Effector CD8-positive, alpha-beta T cell (primary cell): ENCODE measurements at places on chromosomes 13 and 19.

DNA sequence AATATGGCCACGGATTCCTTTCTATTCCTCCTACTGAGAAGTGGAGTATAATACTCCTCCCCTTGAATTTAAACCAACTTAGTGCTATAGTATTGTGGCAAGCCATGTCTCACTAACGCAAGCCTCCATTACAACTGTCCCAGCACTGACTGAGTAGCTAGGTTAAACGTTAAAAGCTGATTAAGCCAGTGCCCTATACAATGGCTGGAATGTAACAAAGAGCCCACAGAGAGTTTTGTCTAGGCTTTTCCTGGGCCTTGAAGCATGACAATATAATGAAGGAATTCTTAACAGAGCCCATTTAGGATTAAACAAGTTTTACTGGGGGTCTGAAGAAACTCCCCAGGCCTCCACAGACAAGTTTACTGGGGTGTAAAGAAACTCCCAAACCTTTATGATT lies 254.5 kb upstream of the DACH1 start:
- no peak for DNase-seq

GRCh38 chr19:9498183-9498902 lies at the start of gene ZNF560:
ZNF560 (minus strand) TSS chr19:9498616; CDS start chr19:9475313, 23,303 bp downstream.
- no peak for DNase-seq

GRCh38 chr19:10114651-10115391 lies 3.3 kb downstream of the P2RY11 start:
- DNase-seq: no peak

- no peak for DNase-seq
Observed at GRCh38 chr19:658916-659839, 3.8 kb downstream of the RNF126 start.

DNA sequence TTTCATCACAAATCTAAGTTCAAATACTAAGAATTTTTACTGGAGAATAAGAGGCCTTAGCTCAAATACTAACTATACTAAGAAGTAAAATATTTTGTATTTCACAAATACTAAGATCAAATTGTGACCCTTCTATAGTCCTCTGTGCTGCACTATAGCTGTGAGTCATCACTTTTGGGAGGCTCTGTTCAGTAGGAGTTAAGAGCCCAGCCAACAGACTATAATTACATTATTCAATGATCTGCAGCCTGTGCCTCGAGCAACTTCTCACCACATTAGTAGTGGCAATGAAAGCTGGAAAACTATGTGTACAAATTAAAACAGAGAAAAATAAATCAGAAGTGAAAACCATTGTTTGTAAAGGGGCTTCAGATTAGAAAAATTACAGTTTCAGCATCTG lies 147.3 kb upstream of the GPC6 start:
- no peak for DNase-seq

- no peak for DNase-seq
Observed at GRCh38 chr13:24161980-24162525, 1.5 kb downstream of the SPATA13 start.

DNA sequence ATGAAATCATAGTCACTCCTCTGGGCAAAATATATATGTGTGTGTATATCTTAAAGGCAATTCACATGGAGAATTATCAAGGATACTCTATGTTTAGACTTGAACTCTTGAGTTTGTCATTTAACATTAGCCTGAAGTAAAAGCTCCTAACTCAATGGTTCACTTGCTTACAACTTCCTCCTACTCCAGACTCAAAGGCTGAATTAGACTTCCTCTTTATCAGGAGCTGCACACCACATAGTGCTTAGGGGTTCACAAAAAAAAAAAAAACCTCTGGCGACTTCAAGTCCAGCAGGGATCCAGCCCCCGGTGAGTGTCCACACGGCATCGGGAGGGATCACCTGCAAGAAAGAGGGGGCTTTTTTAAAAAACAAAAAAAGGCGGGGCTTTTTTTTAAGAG lies 68.2 kb upstream of the LSM14A start:
- DNase-seq: no peak

- DNase-seq: no peak
Observed at GRCh38 chr13:29165840-29166239, 345.7 kb downstream of the MTUS2 start.

DNA sequence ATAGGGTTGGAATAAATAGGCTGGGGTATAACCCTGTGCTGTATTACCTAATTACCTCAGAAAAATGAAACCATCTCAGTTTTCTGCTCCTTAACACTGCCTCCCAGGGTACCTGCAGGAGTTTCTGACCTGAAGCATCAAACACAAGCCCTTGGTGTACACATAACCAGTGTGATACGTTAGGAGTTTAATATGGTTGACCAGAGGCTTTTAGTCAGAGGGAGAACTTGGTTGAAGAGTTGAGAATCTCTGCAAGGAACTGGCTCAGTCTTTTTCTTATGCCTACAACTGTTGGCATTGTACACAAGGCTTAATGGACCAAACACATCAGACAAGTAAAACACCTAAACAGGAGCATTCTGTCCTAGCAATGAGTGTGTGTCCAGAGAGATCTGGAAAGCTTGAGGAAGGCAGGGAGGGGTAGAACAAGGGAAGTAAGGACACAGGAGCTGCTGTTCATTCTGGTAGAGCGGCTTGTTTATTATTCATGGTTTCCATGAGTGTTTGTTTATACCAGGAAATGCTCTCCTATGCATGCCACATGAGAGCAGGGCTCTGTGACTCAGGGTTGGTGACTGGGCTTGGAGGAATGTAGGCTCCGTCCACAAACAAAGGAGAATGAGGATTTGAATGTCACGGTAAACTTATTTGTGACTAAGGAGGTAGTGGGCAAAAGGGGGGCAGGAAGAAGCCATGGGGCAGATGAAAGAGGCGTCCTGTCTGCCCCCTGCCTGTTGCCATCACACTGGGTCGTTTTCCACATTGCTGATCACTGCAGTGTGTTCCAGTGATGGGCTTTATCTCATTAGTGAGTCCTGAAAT lies 11.9 kb upstream of the SPATA13 start:
- DNase-seq: no peak

DNA sequence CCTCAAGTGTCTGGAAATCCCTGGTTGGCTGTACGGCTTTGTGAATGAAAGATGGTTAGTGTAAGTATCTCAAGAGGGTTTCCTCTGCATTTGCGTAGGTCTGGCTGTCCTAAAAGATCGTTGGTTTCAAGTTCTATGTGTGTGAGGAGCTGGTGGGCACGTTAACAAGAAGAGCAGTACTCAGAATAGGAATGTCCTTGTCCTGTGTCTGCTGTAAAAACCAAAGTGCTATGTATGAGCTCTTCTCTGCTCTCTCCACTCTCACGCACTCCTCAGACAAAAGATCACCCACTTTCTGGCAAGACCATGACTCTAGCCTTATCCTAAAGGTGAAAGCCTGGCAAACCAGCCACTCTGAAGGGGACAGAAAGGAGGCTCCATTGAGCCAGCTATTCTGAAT lies 39.1 kb downstream of the USP12 start:
- DNase-seq: no peak

DNA sequence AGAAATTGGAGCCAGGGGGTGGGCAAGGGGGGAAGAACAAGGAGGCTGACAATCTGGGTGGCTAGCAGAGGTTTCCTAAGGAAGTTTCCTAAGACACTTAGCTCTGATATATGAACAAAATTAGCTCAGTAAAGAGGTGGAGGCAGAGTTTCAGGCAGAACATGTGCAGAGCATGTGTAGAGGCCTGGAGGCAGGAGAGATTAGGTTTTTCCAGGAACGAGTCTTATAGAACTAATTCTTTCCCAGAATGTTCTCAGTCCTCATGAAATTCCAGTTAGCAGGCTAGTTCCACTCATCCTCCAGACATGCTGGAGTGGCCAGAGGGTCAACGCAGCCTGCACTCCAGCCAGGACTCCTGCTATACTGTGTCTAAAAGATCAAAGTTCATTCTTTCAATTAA lies 184.7 kb downstream of the LACC1 start:
- no peak for DNase-seq

GRCh38 chr13:27450921-27451471 lies 632 bp upstream of the MTIF3 start:
- DNase-seq: peak; percentile 33

GRCh38 chr13:27432611-27433210 lies 8.3 kb downstream of the GTF3A start:
- DNase-seq: no peak

DNA sequence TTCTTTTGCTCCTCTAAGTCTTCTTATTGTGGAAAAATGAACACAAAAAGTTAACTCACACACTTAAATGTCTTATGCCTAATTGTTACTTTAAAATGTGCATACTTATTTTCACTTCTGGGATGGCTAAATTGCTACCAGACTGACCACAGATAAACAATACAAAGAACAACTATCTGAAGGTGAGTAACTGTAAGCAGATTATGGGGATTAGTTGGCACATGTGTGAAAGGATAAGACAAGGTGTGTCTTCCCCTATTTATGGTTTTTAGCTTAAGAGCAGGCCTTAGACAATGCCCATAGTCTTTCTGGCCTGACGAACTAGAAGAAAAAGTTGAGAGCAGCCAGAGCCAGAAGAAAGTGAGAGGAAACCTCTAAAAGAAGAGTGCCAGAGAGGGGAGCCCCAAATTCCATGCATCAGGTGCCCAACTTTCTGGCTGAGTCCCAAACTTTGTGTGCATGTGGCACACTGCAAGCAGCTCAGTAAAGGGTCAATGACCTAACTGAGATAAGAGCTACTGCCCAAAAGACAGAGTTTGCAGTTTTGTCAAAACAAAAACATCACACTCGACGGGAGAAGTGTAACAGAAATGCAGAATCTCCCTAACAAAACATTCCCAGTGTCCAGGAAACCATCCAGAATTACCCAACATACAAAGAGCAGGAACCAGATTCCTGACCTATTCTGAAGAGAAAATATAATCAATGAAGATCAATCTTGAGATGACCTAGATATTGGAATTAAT lies 375.4 kb downstream of the KCNRG start:
- no peak for DNase-seq

- peak; percentile 18 for DNase-seq
Observed at GRCh38 chr19:45442778-45443461, 19.2 kb upstream of the ERCC1 start.

DNA sequence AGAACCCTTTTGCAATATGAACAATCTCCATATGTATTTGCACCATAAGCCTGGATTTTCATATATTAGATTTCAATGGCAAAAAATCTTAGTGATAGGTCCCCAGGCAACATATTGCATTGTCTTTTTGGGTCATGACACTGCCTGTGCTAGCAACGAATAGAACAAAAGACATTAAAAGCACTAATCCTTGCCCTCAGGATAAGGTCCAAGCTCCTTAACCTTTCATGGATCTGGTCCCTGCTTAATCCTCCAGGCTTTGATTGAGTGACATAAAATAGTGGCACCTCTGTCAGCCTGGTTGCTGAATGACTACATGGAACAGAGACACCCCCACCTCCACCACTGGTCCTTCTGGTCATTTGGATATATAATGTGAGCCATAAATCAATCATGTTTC lies 134.4 kb downstream of the RBM26 start:
- no peak for DNase-seq
